KBM-7 (cell line): ENCODE measurements at places on chromosomes 11 and 22.

- peak; percentile 23 for DNase-seq
Observed at GRCh38 chr11:17770048-17770652, 35.6 kb downstream of the KCNC1 start.

- no peak for DNase-seq
Observed at GRCh38 chr11:86442420-86442819, 67.7 kb downstream of the CCDC81 start.

- DNase-seq, result no peak
Observed at GRCh38 chr11:29750392-29750791, 266.4 kb downstream of the KCNA4 start.

DNA sequence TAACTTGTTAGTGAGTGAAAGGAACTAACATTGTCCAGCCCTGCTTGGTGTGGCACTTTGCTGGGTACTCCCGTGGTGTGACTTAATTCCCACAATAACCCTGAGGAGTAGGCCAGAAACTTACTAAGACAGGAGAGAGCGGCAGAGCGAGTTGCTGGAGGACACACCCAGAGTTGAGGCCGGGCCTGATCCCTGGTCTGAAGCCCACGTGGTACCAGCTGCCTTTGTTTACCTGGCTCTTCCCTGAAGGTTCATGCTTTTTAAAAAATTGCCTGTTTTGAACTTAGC lies 594 bp downstream of the MPST start:
- peak; percentile 47 for DNase-seq

- no peak for DNase-seq
Observed at GRCh38 chr11:57203359-57203758, 21.6 kb downstream of the LRRC55 start.

GRCh38 chr11:2867722-2868505 lies 17.7 kb downstream of the CDKN1C start:
- DNase-seq, result no peak
